ENCODE measurements at places on chromosomes 6 and 20. TPM values are rescaled to one million over a fixed set of nuclear protein-coding genes. Genes with fewer than 3 reads are reported as not detected.

- no peak for DNase-seq
These were observed 95.8 kb upstream of the LY86 start for GRCh38 chr6:6492675-6493074.

The DEF6 gene
- total RNA-seq = 1.2 TPM

The SLC22A16 gene
- 0.11 TPM for total RNA-seq

The DSP gene
- total RNA-seq = 64.6 TPM

GRCh38 chr6:45003387-45003786 is 324.7 kb upstream of the RUNX2 start:
- no peak for DNase-seq

DNA sequence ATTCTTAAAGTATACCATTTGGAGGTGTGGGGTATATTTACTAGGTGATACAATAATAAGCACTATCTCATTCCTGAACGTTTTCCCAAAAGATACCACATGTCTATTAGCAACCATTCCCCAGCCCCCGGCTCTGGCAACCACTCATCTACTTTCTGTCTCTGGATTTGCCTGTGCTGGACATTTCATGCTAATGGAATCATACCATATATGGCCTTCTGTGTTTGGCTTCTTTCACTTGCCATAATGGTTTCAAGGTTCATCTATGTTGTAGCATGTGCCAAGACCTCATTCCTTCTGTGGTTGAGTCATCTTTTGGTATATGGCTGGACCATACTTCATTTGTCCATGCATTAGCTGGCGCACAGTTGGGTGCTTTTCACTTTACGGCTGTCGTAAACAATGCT is 39.7 kb downstream of the BCAS4 start:
- DNase-seq = no peak

GRCh38 chr20:13430346-13431002 is 208.3 kb downstream of the TASP1 start:
- no peak for DNase-seq

The ABHD16B gene
- total RNA-seq = not detected

DNA sequence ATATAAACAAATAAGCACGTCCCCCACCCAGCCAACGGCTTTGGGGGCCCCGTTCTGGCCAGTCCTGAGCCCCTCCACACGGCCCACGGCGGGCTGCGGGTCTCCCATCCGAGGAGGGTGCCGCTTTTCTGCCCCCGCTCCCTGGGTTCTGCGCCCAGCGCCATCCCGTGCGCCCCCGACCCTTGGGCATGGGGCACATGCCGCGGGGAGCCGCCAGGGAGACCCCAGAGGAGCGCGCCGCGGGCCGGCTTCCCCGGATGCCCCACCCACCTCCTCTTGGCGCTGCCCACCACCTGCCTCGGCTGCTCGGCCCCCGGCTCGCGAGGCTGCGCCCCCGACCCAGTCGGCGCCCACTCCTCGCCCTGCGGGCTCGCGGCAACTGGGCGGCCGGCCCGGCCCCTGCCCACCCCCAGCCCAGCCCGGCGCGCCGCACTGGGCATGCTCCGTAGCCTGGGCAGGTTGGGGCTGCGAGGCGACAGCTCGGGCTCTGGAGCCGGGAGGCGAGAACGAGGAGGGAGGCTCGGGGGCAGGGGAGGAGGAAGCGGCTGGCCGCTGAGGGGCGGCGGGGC is 570 bp upstream of the PLCB4 start:
- DNase-seq = no peak

DNA sequence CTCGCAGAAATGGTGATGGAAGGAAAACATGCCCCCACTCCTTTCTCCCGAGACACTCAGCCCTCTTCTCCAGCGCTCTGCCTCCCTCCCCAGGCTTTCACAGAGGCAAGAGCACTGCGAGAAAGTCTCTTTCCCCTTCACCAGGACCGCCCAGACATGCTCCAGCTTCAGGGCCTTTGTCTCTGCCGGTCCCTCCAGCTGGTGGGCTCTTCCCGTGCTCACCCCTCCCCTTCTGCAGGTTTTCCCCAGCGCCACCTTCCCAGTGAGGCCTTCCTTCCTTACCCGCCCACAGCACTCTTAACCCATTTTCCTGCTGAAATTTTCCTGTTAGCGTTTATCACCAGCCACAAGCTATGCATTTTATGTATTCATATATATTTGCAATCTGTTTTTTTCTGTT is 86.2 kb downstream of the TFAP2C start:
- no peak for DNase-seq

DNA sequence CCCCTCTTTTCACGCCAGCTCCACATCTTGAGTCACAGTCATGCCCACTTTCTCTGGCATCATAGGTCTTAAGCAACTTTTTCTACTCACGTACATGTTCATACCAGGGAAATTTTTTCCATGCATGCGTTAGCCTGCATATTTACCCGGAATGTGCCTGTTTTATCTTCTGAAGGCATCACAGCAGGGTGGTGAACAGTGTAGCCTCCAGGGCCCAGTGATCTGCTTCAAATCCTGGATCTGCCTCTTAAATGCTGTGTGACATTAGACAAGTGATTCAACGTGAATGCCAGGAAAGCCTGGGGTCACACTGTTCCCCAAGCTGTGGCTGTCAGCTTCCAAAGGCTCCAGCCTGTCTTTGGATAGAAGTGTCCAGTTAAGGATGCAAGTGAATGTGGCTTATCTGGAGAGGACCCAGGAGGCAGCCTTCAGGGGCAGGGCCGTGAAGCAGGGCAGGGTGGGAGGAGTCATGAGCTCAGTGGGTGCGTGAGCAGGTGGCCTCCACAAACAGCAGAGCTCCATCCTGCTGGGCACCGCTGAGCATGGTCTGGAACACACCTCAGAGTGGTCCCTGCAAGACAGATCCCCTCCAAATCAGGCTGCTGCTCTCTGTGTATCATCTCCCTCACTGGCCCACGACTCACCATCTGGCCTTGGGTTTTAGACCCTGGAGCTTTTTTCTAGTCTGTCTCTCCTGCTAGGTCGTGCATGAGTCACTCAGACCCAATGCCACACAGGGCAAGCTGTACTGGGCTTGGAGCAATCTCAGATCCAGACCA is 30.4 kb upstream of the CD93 start:
- DNase-seq = no peak

DNA sequence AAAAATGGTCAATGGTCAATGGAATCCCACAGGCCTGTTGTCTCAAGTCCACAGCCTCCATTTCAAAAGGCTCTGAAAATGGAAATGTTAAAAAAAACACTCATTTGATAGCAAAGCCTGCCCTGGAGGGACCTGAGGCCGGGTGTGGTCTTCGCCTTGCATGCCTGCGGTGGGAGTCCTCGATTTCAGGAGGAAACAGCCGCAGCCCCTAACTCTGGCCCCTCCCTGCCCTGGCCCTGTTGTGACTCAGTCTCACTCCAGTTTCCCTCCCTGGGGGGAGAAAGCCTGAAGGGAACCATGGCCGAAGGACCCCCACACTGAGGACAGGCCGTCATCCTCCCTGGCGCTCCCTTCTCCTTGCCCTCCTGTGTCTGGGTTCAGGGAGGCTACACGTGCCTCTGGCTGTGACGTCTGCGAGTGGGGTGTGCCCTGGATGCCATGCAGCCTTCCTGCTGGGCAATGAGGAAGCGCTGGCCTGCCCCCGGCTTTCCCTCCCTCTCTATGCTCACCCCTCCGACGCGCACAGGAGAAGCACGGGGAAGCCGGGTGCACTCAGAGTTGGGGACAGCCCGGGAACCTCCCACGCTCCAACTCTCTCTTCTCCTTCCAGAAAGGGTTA is 9.2 kb downstream of the BHLHE23 start:
- no peak for DNase-seq

GRCh38 chr6:35795453-35796071 is 1.6 kb downstream of the CLPS start:
- DNase-seq = no peak

- DNase-seq = peak; percentile 41
These were observed 23.2 kb downstream of the TRERF1 start for GRCh38 chr6:42428326-42429041.

The ADGRF4 gene
- total RNA-seq = not detected

- DNase-seq = no peak
These were observed 28.6 kb upstream of the LAMP5 start for GRCh38 chr20:9485614-9486340.

The SLC2A4RG gene
- total RNA-seq = 180 TPM

- peak; percentile 83 for DNase-seq
These were observed 9.9 kb downstream of the CYP21A2 start for GRCh38 chr6:32047855-32048766.

DNA sequence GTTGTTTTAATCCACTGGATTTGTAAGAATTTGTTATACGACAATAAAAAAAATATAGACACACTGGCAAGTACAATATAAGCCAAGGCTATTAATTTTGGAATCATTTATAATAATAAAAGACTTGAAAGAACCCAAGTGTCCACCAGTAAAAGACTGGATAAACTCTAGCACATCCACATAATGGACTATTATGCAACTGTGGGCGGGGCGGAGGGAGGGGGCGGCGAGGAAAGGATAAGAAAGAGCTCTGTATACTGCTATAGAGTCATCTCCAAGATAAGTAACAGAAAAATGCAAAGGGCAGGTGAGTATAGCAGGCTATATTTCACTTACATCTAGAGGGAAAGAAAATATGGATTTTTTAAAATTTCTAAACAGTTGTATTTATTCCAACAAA is 123.3 kb downstream of the TBC1D32 start:
- no peak for DNase-seq

DNA sequence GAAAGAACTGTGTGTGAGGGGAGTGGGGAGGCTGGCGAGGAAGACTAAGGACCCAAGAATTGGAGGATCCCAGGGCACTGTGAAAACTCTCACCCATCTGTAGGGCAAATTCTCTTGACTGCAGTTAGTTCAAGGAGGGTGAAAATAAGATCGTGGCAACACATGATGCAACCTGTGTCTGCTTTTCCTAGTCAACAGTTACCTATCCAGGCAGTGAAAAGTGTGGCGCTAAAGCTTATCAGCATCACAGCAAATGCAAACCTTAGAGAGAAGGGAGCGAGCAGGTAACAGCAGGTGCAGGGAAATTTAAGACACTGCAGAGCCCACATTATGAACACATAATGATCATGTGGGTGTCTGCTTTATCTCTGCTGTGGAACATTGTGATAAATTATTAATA is 97.7 kb upstream of the SGK1 start:
- DNase-seq = no peak

Measured in right lobe of liver (tissue), 6 donors.